ENCODE measurements at places on chromosomes 5 and 9. TPM values are rescaled to one million over a fixed set of nuclear protein-coding genes. Genes with fewer than 3 reads are reported as not detected.

Gene LHX3
- total RNA-seq, result not detected

Gene CMYA5
- total RNA-seq, result 1,174 TPM

Gene VLDLR
- 20.3 TPM for total RNA-seq

Gene ECSCR
- 13.3 TPM for total RNA-seq

Gene SLIT3
- total RNA-seq, result 2.1 TPM

Gene ANKH
- 92.8 TPM for total RNA-seq
